ENCODE measurements at places on chromosomes 1 and 21. TPM values are rescaled to one million over a fixed set of nuclear protein-coding genes. Genes with fewer than 3 reads are reported as not detected.

FAM163A gene
- polyA plus RNA-seq, result 0.31 TPM

SPRR2A gene
- polyA plus RNA-seq, result not detected

- DNase-seq, result no peak
Measured at GRCh38 chr1:71828431-71829012, 453.8 kb downstream of the NEGR1 start.

GRCh38 chr1:177830531-177831135 lies 139.2 kb downstream of the SEC16B start:
- no peak for DNase-seq

- no peak for DNase-seq
Measured at GRCh38 chr21:39010629-39011404, 172.4 kb downstream of the PSMG1 start.

DNA sequence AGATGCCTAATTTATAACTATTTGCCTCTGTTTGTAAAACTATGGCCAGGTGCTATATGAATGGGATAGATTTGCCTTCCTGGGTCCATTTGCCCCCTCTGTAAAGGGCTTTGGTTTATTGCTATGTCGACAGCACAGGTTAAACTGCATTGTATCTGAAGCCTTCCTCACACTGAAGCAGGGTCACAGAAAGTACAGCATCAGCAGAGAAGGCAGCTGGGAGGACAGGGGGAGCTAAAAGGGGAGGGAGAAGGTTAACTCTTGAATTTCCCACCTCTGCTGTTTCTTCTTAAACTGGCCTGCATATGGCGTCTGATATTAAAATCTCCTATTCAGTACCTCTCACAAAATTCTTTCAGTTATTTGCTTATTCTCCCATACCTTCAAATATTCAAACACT lies 297.4 kb downstream of the TM2D1 start:
- DNase-seq, result no peak

GRCh38 chr21:43280949-43281633 lies 112.3 kb downstream of the CRYAA start:
- DNase-seq, result no peak

- DNase-seq, result no peak
Measured at GRCh38 chr1:10839188-10839770, 42.8 kb upstream of the CASZ1 start.

DNA sequence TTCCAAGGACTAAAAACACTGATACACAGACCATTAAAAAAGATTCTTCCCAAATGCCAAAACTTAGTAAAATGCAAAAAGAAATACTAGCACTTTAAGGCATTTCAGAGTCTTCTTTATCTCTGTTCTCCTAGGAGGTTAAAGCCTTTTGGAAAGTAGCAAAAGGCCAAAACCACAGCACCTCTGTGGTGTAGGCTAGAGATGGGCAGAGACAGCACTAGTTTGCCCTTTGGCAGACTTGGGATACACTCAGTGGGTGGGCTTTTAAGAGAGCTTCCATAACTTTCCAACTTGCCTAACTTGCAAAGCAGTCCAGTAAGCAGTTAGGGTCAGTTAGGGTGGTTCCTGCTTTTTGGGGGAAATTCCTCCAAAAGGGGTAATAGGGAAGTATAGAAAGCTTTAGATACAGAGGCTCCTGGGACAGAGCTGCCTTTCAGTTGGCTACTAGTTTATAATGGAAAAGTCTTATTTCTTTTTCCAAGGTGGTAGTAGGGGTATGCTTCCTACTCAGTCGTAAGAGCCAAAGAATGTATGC lies 17.9 kb upstream of the PTCH2 start:
- DNase-seq, result no peak

DNA sequence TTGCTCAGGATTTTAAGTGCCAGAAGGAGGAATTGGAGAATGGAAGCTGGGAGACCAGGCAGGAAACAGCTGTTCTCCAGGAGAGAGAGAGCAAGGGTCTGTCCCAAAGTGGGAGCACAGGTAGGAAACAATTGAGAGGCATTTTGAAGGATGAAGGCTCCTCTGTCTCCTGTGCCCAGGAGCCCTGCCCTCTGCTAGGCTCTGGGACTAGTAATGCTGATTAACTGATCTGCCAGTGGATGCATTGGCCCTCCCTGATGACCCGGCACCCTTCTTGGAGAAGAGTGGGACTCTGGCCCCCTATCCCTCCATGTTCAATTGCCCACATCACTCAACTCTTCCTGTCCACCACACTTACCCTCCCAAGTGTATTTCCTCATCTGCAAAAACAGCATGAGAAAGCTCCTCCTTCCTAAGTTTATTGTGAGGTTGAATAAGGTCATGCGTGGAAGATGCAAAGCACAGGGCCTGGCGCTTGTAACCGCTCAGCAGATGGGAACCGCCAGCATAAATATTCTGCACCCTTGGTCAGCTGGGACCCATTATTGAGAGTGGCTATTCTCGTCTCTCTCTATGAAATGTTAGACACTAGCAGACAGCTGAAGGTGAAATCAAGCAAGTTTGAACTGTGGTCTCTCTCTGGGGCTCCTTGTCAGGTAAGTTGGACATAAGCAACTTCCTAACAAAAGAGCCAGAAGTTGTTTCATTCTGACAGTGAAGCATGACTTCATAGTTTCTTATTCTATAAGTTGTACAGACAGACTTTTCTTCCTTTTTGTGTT lies 63.0 kb upstream of the ANGPTL1 start:
- DNase-seq, result no peak

DNA sequence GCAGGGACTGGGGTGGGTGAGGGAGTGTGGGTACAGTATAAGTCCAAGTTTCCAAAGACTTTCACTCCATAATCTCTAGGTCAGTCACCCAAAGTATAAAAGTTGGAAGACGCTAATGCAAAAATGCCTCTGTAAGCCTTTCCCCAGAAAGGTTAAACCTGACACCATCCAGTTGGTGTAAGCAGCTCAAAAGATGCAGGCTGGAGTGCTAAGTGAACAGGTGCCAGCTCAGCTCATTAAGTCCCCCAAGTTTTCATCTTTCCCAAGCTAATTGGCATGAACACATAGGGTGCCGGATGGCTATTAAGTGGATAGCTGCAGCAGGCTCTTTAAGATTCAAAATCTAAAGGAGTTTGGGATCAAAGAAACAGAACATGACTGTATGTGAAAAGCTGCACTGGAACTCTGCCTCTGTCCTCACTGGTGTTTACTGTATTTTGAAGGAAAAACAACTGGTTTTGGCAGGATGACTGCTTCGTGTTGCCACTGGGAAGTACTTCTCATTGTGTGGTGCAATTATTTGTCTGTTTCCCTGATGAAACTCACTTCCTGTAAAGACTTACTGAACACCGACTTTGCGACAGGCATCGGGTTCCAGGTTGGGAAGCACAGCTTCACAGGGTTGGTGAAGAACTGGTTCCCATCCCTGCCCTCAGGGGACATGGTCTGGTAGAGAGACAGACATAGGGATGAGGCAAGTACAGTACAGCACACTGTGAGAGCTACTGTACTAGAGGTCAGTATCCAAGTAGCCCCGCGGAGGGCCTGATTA lies 152.7 kb downstream of the DAB1 start:
- no peak for DNase-seq
